ENCODE measurements at places on chromosomes 6 and 20. TPM values are rescaled to one million over a fixed set of nuclear protein-coding genes. Genes with fewer than 3 reads are reported as not detected.

- DNase-seq, result no peak
Measured at GRCh38 chr6:131910956-131911355, 40.2 kb downstream of the CCN2 start.

GRCh38 chr6:113701552-113702254, 155.4 kb upstream of the MARCKS start:
- no peak for DNase-seq

DNA sequence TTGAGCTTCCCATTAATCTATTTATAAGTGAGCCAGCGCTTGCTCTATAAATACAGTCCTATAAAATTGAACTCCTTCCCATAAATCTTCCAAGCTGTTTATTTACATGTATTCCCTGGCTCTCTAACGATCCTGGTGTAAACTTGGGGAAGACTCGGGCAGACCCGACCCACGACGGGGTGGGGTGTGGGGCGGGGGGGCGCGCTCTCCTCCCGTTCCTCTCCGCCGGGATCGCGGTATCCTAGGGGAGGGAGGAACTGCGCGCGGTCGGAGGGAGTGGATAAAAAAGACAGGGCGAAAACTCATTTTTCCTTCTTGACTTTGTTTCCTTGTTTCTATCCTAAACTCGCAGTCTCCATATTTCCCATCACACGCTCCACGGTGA, 31.1 kb downstream of the TFAP2B start:
- no peak for DNase-seq

DNA sequence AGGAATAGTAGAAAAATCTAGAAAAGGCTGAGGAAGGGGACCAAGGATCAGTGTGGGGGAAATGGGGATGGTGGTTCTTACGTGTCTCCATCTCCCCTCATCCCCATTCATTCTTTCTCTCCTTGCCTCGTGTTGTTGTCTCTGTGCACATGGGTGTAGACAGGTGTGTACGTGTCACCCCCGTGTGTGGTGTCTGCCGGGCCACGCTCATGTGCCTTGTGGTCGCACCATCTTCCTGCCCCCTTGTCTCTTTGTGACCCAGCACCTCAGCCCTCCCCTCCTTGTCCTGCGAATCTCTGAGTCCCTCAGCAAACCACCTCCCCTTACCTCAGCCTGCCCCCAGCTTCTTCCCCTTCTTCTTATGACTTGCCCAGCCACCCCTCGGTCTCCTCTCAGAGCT, 39.4 kb downstream of the FOXP4 start:
- DNase-seq, result no peak

GRCh38 chr6:128018821-128019220, 118.0 kb upstream of the THEMIS start:
- DNase-seq, result no peak

Gene GHRH
- not detected for total RNA-seq

Gene PRKN
- total RNA-seq, result not detected

Data from M059J (cell line).